ENCODE measurements at places on chromosomes 4 and X. TPM values are rescaled to one million over a fixed set of nuclear protein-coding genes. Genes with fewer than 3 reads are reported as not detected.

GRCh38 chr4:127759228-127759820 is 22.8 kb upstream of the HSPA4L start:
- no peak for DNase-seq
- no peaks in the 10 kb centered on the region for H3K27me3 ChIP-seq
- no peak overlapping the region for H3K4me3 ChIP-seq
- H3K36me3 ChIP-seq, result no peaks in the 10 kb centered on the region
- H3K4me1 ChIP-seq, result no peaks in the 10 kb centered on the region
- no peak overlapping the region for H3K27ac ChIP-seq

- no peaks in the 10 kb centered on the region for H3K36me3 ChIP-seq
- H3K27me3 ChIP-seq, result no peaks in the 10 kb centered on the region
- H3K4me1 ChIP-seq, result peaks cover 2% of the 10 kb centered on the region
- no peak overlapping the region for H3K27ac ChIP-seq
- DNase-seq, result no peak
- no peak overlapping the region for H3K4me3 ChIP-seq
Observed at GRCh38 chr4:41207291-41207831, 7.0 kb downstream of the APBB2 start.

UCP1 gene
- total RNA-seq, result not detected

- peak overlapping the region; percentile 62 for H3K4me3 ChIP-seq
- H3K4me1 ChIP-seq, result peaks cover 3% of the 10 kb centered on the region
- peaks cover 5% of the 10 kb centered on the region for H3K27me3 ChIP-seq
- peak; percentile 60 for DNase-seq
- no peak overlapping the region for H3K27ac ChIP-seq
- no peaks in the 10 kb centered on the region for H3K36me3 ChIP-seq
Observed at GRCh38 chrX:83511208-83511607, 3.1 kb downstream of the POU3F4 start.

ADH1A gene
- not detected for total RNA-seq

GRCh38 chr4:1866189-1866661 is 5.0 kb upstream of the NSD2 start:
- H3K27ac ChIP-seq, result no peak overlapping the region
- no peaks in the 10 kb centered on the region for H3K4me1 ChIP-seq
- peaks cover 67% of the 10 kb centered on the region for H3K27me3 ChIP-seq
- DNase-seq, result no peak

MAGT1 gene
- total RNA-seq, result 42.8 TPM

Measured in H9 (cell line).